ENCODE measurements at places on chromosomes 3 and 15.

- no peak for DNase-seq
Measured at GRCh38 chr15:65094294-65094995, 17.9 kb downstream of the KBTBD13 start.

GRCh38 chr3:194166682-194167479, 30.9 kb downstream of the HES1 start:
- DNase-seq, result no peak

DNA sequence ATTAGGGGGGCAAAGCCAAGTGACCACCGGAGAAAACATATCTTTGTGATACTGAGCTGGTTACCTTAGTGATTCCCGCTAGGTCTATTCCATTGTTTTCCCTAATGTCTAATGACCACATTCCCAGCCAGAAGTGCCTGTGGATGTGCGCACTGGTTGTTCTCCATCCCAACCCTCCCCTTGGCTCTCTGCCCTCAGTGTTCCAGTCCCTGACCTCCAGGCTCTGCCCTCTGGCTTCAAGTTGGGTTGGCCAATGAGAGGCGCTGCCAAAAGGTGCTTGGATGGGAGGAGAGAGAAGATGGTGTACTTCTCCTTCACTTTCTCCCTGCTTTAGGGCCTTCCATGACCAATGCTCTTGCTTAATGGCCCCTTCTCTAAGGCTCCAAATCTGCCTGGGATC, 2.4 kb downstream of the COLQ start:
- DNase-seq, result no peak

DNA sequence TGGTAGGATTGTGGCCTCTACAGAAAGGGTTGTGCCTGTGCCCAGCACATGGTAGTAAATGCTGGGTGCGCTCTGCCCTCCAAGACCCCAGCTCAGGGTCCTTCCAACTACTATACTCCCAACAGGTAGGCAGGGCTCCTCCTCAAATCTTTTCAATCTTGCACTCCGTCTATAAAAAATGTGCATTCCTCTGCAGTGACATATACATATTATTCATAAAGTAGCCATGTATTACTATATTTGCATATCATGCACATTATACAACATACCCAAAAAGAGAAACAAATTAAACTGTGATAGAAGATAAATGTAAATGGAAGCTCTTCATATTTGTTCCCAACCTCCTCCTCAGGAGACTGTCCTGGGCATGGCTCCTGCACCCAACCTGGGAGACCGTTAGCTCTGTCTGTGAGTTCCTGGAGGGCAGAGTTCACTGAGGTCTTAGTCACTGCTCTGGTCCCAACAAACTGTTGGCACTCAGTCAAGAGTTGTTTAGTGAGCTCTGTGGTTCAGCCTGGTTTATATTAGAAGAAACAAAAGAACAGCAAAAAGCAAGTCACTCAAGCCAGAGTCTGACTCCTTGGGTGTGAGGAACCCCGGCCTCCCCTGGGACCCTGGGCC, 47.7 kb upstream of the GRIP2 start:
- no peak for DNase-seq

- DNase-seq, result no peak
Measured at GRCh38 chr3:27356976-27357375, 12.2 kb downstream of the NEK10 start.

DNA sequence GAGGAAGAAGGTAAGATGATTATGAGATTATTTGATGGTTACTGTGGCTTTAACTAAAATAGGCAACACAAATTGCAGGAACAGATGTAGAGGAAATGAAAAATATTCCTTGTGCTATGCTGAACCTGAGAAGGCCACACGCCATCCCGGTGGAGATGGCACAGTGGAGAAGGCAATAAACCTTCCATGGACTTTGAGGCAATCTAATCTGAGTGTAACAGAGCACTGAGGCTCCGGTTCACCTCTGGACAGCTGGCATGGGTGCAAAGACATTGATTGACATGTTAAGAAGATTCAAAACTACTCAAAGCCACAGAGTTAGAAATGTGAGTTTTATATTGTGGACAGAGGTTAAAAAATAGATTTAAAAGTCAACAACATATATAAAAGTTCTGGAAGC, 535.7 kb downstream of the AGBL1 start:
- DNase-seq, result no peak

GRCh38 chr15:98753726-98754656, 105.7 kb downstream of the IGF1R start:
- DNase-seq, result no peak

- DNase-seq, result no peak
Measured at GRCh38 chr3:151430821-151431484, 29.9 kb downstream of the IGSF10 start.

DNA sequence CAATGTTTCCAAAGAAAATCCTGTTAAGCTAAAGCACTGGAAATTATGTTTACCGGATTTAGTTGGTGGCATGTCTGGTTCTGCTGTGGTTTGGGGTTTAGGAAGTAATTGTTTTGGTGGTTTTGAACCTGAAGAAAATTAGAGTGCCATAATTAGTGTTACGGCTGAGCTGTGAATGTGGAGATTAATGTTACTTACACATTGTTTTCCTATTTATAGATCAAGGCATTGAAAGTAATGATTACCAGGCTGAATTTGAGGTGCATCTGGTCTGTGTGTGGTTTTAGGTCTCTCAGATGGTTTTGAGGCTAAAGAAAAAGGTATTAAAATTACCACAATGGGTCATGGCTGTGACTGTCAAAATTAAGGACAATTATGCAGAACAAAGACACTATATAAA, 128.9 kb downstream of the TFG start:
- DNase-seq, result no peak

DNA sequence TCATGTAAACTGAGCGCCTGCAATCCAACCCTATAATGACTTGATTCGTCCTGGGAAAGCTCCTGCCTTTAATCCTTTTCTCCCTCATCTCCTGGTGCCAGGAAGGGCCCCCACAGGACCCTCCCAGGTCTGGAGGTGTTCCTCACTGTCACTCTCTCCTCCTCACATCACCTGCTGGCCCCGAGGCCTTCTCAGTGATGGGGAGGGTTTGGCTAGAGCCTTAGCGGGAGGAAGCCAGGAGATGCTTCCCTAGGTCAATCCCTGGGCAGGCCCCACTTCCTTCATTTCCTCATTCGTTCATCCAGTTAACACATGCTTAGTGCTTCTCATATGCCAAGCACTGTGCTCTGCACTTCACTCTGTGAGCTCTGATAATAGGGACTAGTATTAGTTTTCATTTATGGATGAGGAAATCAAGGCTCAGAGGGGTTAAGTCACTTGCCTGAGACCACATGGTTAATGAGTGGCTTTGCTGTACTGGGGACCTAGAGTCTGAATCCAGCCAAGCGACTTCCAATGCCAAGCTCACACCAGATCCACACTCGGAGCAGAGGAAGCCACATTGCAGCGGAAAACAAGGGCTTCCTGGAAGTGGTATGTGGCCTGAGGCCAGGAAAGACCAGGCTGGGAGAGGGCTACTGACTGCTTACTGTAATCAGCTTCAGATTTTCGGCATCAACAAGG, 50.3 kb upstream of the CHRNB4 start:
- DNase-seq, result no peak

GRCh38 chr3:52238193-52238760, 681 bp downstream of the TWF2 start:
- no peak for DNase-seq

DNA sequence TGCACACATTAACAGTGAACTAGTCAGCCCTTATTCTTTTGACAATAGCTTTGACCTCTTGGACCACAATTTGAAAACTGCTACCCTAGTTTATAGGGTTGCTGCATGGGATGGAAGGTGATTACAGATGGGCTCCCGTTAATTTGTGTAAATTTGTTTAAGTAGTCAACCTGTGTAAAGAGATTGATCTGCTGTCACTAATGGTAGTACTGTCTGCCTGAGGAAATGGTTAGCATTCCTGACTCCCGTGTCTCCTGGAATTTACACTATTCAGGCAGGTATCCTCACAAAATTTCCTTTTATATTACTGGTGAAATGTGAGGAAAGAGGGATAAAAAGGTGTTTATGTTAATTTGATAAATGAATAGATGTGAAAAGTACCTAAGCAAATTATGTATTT, 15.3 kb upstream of the EBLN2 start:
- no peak for DNase-seq

DNA sequence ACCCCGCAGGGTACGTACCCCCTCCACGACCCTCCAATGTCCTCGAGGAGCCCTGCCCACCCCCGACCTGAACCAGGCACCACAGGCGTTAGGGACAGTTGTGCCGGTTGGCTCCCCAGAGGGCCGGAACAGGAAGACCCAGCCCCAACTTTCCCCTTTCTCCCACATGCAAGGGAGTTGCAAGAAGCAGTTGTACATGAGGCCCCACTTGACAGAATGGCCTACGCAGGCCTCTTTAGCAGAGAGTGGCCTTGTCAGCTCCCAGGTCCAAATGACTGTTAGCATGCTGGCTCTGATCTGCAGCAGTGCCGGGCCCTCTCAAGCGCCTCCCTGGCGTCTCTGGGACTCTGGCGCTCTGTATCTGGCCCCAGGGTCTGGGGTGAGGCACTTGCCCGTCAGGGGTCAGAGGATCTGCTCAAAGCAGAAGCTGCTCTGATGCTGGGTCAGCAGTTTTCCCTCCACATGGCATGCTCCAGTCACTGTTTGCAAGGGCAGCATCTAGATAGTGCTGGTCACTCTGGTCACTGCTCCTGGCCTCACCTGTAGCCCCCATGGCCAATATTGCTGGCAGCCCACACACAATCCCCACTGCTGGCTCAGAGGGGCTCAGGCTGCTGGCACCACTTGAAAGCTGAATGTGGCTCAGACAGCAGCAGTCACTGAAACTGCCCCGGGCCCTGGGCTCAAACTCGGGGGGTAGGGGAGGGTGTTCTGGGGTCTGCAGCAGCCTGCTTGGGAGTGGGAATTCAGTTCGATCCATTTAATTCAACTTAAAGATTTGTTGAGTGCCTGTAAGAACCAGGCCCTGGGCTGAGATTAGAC, 254.5 kb downstream of the FAM43A start:
- no peak for DNase-seq

- no peak for DNase-seq
Measured at GRCh38 chr3:2839876-2840275, 270.3 kb downstream of the IL5RA start.

GRCh38 chr15:83206526-83207008, 1.1 kb downstream of the HDGFL3 start:
- DNase-seq, result no peak

GRCh38 chr15:59251001-59251845, 44.6 kb downstream of the LDHAL6B start:
- no peak for DNase-seq

GRCh38 chr15:38996111-38996631, 431.6 kb upstream of the RASGRP1 start:
- DNase-seq, result no peak

DNA sequence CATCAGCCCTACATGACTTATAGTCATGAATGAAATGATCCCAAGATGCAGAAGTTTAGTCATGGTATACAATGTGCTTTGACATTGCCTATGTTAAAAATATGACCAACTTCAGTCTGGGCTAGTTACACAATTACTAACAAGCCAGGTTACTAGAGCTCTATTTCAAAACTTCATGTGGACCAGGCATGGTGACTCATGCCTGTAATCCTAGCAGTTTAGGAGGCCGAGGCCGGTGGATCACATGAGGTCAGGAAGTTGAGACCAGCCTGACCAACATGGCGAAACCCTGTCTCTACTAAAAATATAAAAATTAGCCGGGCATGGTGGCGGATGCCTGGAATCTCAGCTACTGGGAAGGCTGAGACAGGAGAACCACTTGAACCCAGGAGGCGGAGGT, 613.0 kb downstream of the CADM2 start:
- no peak for DNase-seq

GRCh38 chr3:196143708-196144382, 62.0 kb upstream of the TFRC start:
- no peak for DNase-seq

DNA sequence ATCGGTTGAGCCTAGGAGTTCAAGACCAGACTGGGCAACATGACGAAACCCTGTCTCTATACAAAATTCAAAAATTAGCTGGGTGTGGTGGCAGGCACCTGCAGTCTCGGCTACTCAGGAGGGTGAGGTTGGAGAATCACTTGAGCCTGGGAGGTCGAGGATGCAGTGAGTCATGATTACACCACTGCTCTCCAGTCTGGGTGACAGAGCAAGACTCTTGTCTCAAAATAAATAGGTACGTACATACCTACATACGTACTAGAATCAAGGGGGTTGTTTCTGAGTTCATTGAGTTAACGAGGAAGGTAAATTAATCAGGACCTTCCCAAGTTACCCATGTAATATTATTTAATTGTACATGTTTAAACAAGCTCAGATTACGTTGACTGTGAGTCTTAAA, 97.5 kb downstream of the CHL1 start:
- no peak for DNase-seq

- no peak for DNase-seq
Measured at GRCh38 chr3:72658466-72659100, 189.7 kb downstream of the SHQ1 start.

- no peak for DNase-seq
Measured at GRCh38 chr15:90301707-90302300, 36.3 kb downstream of the NGRN start.

- no peak for DNase-seq
Measured at GRCh38 chr3:52615166-52615565, 70.5 kb downstream of the PBRM1 start.

DNA sequence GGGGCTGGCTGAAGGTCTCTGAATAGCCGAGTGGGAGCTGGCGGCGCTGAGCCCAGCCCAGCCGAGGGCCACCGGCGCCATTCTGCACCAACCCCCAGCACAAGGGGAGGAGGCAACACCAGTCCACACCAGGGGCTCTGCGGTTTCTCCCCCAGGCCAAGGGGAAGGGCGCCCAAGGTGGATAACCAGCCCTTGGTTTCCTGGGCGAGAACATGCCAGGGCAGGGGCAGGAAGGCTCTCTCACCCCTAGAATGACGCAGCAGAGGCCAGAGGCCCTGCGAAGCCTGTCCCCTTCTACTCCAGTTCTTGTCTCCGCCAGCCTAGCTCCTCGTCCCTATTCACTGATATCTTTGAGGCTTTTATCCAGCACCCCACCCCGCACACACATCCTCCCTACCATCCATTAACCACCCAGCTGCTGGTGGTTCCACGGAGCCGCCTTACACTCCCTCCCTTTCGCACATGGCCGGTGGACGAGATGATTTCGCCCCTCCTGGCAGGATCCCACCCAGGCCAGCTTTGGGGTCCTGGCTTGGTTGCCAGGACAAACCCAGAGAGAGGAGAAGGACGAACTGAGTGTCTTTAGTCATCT, 1.3 kb downstream of the RBPMS2 start:
- DNase-seq, result no peak

- DNase-seq, result no peak
Measured at GRCh38 chr3:109910772-109911171, 573.4 kb upstream of the DPPA4 start.

- no peak for DNase-seq
Measured at GRCh38 chr3:124384527-124384926, 345.7 kb upstream of the UMPS start.

- DNase-seq, result no peak
Measured at GRCh38 chr3:120907659-120908029, 361 bp upstream of the STXBP5L start.

All from effector memory CD8-positive, alpha-beta T cell (primary cell).